ENCODE measurements at places on chromosomes 5 and 9.

DNA sequence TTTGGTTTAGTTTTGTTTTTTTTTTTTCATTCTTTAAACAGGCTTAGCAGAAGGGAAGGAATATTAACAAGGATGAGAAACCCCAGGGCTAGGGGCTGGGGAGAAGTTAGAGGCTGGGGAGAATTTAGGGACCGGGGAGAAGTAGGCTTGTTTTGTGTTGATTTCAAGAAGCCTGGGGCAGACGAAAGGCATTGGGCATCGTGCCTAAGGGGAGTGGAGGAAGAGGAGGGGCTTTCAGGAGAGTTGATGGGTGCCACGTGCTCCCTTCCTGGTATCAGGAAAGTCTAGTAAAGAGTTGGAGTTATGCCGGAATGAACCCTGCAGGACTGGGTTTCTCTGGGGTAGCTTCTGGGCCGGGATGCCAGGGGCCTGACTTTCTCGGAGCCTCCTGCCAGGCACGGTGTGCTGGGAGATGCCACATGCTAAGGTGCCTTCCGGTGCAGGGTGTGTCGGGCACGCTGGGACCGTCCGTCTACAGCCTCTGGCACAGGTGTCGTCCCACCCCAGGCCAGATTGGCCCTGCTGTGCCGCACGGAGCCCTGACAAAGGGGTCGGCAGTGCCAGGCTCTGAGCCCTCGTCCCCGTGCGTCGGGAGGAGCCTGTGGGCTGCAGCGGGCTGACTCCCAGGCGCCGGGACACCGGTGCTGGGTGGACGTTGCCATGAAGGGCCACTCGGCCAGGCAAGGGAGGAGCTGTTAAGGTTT lies 159.9 kb downstream of the OLFM1 start:
- DNase-seq, result no peak

DNA sequence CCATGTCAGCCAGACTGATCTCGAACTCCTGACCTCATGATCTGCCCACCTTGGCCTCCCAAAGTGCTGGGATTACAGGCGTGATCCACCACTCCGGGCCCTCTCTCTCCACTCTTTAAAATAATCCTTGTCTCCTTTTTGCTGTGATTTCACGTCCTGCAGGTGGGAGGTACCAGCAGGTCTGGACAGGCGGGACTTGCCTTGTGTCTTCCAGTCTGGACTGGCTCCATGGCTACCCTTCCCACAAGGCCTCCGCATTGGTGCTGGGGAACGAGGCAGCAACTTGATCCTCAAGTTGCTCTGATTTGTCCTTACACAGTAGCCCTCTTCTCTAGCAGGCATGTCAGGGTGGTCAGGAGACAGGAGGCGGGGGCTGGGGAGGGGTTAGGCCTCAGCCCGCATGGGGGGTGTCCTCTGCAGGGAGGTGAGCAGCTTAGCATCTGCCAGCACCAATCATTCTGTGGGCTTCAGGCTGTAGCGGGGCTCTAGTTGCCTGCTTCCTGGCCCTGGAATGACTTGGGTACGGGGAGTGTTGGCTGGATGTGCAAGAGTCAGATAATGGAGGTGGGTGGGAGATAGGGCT lies 54.3 kb downstream of the TENT4A start:
- DNase-seq, result no peak

GRCh38 chr5:143601917-143602333 lies 198.4 kb upstream of the NR3C1 start:
- no peak for DNase-seq

DNA sequence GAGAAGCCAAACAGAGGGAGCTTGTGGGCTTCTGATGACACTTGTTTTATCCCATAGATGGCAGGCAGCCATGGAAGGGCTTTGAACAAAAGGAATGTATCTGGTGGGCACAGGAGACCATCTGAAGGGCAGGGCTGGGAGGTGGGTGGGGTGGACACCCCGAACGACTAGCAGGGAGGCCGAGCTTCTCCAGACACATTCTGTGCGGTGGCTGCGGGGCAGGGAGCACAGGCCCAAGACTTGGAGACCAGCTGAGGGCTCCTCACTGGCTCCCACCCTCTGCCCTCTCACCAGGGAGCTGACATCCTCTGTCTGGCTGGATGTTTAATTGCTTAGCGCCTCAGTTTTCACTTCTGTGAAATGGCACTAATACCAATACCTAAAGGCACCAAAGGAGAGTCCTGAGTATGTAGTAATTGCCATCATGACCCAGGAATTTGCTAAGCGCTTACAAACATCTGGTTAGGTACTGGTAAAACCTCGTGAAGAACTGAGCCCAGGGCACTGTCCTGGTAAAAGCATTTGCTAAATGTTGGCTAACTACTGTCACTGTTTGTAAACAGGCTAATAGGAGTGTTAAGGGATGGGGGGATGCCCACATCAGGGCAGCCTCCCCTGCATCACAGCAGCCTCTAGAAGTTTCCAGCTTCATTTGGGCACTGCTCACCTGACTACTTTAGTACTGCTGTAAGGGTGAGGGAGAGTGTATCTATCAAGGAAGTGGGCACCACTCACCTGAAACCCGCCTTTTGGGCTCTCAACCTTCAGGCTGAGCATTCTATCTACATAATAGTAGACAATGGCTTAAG lies 2.1 kb upstream of the PHF2 start:
- DNase-seq, result no peak

DNA sequence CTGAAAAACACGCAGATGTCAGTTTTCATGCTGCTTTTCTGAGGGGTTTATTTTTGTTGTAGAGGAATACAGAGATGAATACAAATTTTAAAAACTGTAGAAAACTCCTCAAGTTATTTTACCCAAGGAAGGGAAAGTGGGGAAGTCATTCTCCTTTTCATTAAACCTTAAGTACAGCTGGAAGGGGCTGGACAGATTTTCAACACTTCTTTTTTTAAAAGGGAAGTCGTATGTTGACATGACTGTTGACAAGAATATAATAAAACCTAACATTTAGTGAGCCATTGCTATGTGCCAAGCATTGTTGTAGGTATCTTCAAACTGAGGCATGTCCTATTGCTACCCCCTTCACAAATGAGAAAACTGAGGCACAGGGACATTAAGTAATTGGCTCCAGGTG lies 235.7 kb upstream of the ELL2 start:
- no peak for DNase-seq

DNA sequence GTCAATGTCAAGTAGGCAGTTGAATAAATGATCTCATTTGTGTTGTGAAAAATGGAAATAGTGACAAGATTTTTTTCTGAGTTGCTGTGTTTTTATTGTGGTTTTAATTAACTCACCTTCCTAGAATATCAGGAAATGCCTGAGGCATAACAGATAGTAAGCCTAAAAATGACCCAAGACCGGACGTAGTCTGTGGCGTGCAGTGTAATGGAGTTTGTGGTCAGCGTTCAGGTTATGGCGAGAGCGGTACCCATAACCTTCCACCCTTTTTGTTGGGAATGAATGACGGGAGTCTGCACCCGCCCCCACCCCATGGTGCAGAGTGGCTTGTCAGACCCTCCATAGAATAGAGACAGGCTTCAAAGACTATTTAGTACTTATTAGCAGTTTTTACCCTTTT lies 119.3 kb downstream of the GALNT10 start:
- DNase-seq, result no peak

DNA sequence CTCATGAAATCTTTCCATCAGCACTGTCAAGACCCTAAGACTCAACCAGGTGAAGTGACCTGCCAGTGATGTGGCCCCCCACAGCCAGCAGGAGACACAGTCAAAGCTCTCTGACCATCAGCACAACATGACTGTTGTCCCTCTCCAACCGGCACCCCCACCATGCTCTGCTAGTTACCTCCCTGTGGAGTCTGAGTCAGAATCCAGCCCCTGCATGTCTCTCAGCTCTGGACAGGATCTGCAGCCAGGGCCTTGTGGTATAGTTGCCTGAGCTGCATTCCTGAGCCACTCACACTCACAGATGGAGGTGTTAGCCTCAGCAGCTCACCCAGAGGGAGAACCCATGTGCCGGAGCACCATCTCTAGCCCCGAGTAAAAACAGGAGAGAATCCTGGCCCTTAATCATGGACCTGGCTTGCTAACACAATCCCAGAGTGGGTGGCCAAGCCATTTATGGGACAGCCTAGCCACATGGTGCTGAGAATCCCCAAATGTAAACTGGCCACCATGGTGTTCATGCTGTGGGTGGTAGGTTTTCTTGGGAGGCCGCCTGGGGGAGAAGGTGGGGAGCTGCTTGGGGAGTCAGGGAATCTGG lies 237.8 kb downstream of the PAPPA start:
- DNase-seq, result no peak

DNA sequence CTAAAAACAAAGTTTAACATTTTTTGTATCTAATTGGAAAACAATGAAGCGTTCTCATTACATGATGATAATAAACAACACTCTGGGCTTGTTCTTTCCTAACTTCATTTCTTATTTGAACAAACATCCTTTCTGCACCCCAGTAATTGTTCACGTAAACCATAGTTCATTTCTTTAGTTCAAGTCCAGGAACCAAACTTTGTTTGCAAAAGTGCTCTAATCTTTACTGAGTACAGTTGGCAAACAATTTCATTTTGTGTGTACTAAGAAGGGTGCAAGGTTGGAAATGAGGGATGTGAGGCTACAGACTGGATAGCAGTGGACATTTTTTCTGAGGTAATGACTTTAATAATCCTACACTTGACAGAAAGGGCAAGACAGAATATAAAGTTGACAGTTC lies 113.5 kb downstream of the NREP start:
- DNase-seq, result no peak

DNA sequence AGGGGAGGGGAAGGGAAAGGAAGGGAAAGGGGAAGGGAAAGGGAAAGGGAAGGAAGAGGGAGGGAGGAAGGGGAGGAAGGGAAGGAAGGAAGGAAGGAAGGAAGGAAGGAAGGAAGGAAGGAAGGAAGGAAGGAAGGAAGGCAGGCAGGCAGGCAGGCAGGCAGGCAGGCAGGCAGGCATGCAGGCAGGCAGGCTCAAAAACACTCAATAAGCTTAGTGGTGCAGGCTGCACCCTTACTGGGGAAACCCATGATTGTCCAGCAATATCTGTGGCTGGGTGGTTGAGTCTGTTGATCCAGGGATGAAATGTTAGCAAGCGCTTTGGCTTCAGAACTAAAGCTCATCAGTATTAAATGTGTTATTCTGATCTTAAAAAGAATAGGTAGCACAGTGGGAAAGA lies 145.6 kb downstream of the LPAR1 start:
- DNase-seq, result no peak

DNA sequence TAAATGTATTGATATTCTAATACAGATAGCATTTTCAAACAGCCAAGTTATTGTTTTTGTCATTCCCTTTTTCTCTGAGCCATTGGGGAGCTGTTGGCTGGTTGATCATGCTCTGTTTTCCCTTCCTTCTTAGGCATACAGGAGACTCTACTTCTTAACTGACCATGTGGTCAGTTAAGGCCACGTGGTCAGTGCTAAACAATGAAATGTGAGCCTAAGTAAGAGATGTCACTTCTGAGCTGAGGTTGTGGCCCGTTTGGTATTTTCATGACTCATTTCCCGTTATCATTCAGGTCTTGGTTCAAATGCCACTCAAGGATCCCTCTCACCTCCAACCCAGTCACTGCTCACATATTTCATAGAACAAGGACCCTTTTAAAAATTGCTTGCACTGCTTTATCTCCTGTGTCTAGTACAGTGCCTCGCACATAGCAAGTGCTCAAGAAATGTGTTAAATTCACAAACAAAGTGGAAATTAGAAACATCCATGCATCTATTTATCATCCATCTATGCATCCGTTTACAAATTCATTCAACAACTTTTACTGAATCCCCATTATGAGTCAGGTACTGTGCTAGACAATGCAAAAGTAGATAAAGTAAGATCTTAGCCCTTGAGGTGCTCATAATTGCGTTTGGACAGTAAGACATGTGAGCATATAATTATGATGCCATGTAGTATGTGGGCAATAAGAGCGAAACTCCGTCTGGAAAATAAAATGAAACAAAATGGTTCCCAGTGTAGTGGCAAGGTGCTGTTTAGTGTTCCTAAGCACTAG lies 50.7 kb downstream of the ARRDC3 start:
- DNase-seq, result no peak

- no peak for DNase-seq
Observed at GRCh38 chr5:89036704-89037489, 153.9 kb upstream of the MEF2C start.

DNA sequence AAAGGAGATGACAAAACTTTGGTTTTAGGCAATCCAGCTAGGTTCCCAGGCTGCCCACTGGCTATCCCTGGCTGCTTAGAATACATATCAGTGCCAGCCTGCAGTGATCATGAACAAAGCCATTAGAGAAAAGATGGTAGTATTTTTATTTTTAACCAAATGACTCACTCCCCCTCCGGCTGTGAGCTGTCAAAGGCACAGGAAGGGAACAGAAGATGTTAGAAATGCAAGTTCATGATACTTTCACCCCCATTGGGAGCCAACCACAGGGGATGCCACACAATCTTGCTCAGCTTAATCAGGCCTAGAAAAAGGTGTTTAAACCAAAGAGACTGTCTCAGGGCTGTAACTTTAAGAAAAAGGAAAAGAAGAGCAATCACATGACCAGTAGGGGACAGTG lies 70.3 kb upstream of the ASTN2 start:
- no peak for DNase-seq

DNA sequence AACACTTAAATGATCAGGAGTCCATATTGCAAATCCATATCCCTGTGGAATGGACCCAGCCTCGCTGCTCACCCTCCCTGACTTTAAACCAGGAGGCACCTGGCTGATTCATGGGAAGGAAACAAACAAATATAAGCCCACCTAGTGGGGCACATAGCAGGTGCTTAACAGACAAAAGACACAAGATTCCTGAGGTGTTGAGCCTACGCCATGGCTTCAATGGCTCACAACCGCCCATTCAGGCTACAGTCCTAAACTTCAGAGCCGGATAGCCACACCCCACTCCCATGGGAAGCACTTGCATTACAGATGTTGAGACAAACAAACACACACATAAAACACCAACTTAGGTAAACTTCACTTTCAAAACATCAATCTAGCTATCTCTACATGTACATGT lies 359.9 kb downstream of the ICE1 start:
- DNase-seq, result no peak

GRCh38 chr5:28346696-28347095 lies 1308.3 kb upstream of the CDH9 start:
- DNase-seq, result no peak

DNA sequence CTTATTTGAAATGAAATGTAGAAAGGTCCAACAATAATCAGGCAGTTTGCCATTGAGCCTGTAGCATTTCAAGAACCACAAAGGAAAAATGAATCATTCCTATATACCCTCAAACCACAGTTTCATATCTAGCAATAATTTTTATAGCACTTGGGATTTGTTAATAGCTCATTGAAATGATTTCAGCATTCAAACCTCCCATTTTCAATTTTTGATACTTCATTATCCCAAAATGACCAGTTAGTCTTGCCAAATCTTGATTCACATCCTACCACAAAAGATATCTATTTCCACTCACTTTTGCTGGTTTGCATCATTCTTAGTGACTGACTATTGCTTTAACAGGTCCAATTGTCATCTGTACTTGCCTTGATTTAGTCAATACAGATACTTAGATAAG lies 790.1 kb downstream of the TLE1 start:
- no peak for DNase-seq
